ENCODE measurements at places on chromosomes 11 and 22.

DNA sequence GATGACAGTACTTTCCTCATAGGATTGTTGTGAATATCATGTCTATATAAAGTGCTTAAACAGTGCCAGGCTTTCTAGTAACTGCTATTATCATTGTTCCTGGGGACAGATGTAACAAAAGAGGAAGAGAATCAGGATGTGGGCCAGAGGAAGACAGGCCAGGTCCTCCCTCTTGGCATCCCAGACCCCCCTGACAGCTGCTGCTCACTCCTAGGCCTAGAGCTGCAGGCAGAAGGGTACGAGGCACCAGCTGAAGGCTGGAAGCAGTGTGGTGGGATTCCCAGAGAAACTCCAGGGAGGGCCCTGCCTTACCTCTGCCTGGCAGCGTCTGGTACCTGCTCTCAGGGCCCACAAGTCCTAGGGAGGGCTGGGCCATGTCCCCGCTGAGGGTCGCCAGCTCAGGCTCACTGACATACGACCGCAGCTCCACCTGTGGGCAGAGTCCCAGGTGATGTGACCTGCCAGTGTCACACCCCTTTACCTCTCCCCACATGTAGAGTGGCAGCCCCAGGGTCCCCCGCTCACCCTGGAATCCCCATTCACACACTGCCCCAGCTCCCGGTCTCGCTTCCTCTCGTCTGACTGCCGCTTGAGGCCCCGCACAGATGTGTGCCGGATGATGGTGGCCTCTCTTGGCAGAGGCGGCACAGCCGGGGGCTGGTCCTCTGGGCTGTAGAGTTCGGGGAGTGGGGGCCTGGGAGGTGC, 52.2 kb downstream of the C11orf58 start:
- DNase-seq, result no peak

DNA sequence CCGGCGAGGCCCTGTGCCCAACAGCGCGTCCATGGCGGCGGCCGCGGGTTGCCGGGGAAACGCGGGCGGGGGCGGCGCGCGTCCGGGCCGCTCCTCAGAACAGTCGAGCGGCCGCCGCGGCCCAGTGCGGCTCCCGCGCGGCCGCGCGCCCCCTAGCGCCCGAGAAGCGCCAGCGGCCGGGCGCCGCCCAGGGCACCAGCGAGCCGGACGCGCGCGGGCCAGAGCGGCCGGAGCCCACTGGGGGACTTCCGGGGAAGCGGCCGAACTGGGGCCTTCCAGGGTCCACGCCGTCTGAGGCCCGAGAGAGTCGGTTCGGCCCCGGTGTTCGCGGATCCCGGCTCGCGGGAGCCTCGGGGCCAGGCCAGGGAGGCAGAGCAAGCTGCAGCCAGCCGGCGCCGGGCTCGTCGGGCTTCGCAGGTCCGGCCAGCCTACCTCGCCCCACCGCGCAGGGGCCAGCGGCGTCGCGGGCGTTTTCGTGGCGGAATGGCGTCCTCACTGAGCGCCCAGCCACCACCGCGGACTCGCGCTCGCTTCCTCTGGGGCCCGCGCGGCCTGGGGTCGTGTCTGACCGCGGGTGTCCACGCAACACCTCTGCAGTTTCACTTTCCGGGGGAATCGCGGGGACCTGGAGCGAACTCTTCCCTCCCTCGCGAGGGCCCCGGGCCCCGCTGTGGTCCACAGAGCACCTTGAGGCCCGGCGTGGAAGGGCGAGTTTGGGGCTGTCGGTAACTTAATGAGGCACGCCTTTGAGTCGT, at the start of gene DENND6B:
TSS of gene DENND6B (minus strand) at position 57 of the 755 bp plus-strand sequence. CDS start at position 33, 24 bp downstream.
- DNase-seq, result peak; percentile 93

GRCh38 chr22:37439347-37439746, 12.1 kb upstream of the ELFN2 start:
- DNase-seq, result no peak

DNA sequence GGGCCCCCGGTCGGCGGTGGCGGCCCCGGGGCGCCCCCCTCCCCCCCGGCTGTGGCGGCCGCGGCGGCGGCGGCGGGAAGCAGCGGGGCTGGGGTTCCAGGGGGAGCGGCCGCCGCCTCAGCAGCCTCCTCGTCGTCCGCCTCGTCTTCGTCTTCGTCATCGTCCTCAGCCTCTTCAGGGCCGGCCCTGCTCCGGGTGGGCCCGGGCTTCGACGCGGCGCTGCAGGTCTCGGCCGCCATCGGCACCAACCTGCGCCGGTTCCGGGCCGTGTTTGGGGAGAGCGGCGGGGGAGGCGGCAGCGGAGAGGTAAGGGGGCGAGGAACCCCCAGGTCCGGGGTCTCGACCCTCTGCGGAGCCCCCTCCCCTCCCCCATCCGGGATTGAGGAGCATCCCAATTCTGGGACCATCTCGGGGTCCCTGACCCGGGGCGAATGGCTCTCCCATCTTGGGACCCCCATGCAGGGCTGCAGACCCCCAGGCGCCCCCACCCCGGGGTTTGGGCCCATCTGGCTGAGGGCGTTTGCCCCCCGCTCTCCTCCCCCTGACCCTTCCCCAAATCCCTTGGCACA, 431 bp downstream of the KMT2A start:
- no peak for DNase-seq

Measured in osteocyte (in vitro differentiated cells).